ENCODE measurements at places on chromosomes 1 and 21. TPM values are rescaled to one million over a fixed set of nuclear protein-coding genes. Genes with fewer than 3 reads are reported as not detected.

Gene ARHGAP30
- 65.7 TPM for total RNA-seq

GRCh38 chr1:84502927-84503326, 3.3 kb upstream of the SPATA1 start:
- no peaks in the 10 kb centered on the region for H3K27me3 ChIP-seq
- DNase-seq = no peak
- peaks cover 8% of the 10 kb centered on the region for H3K4me1 ChIP-seq
- no peak overlapping the region for H3K27ac ChIP-seq

DNA sequence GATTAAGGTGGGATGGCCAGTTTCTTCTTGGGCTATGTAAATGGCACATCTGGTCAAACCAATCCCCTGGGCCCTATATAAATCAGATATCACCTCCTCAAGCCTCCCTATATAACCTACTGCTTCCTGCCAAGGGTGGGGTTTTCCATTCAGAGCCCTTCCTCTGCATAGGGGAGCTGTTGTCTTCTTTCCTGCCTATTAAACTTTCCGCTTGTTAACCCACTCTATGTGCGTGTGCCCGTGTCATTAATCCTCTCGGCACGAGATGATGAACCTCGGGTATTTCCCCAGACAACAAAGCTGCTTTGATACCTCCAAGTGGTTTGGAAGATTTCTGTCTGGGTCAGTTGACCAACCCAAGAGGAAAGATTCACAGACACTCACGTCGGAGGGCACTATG, 19.3 kb upstream of the SERTAD4 start:
- H3K4me3 ChIP-seq = no peak overlapping the region
- no peak for DNase-seq
- H3K4me1 ChIP-seq = no peaks in the 10 kb centered on the region
- H3K36me3 ChIP-seq = no peaks in the 10 kb centered on the region
- H3K27ac ChIP-seq = no peak overlapping the region

DNA sequence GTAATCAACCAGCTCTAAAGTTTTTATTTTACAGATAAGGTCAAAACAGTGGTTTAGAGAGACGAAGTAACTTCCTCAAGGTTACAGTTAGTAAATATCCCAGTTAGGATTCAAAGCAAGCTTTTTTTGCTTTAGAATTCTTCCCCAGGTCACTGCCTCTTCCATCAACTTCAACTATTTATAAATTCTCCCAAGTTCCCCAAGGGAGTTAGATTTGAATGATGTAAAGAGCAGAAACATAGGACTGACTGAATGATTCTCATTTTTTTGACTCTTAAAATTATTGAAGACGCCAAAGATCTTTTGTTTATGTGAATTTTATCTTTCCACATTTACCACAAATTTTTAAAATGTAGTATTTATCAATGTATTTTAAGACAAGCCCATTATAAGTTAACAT, 4.1 kb downstream of the POGZ start:
- H3K4me1 ChIP-seq = peaks cover 11% of the 10 kb centered on the region
- H3K27me3 ChIP-seq = no peaks in the 10 kb centered on the region
- peaks cover 4% of the 10 kb centered on the region for H3K36me3 ChIP-seq
- H3K4me3 ChIP-seq = no peak overlapping the region

- H3K27me3 ChIP-seq = no peaks in the 10 kb centered on the region
- no peak overlapping the region for H3K27ac ChIP-seq
- no peak for DNase-seq
These were observed 81.4 kb downstream of the VAV3 start for GRCh38 chr1:107883562-107883961.

GRCh38 chr21:14684071-14684470, 138.0 kb upstream of the SAMSN1 start:
- no peak overlapping the region for H3K4me3 ChIP-seq
- H3K27ac ChIP-seq = no peak overlapping the region
- no peak for DNase-seq

DNA sequence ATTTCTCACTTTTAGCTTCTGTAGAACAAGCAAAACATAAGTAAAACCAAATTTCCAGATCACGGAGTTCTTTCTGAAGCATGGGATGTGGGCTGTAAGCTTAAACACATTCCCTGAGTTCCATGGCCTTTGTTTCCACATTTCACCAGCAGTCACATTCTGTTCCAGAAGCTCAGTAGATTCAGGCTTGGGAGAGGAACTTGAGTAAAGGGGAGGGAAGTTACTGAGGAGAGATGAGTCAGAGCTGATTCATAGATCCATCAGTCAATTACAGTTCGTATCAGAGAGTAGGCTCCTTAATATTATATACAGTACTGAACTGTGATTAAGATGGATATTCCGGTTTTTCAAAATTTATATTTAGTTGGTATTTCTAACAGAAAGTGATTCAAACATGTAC, 614.3 kb downstream of the NCAM2 start:
- no peaks in the 10 kb centered on the region for H3K36me3 ChIP-seq
- H3K27ac ChIP-seq = no peak overlapping the region
- H3K4me3 ChIP-seq = no peak overlapping the region
- H3K4me1 ChIP-seq = no peaks in the 10 kb centered on the region

DNA sequence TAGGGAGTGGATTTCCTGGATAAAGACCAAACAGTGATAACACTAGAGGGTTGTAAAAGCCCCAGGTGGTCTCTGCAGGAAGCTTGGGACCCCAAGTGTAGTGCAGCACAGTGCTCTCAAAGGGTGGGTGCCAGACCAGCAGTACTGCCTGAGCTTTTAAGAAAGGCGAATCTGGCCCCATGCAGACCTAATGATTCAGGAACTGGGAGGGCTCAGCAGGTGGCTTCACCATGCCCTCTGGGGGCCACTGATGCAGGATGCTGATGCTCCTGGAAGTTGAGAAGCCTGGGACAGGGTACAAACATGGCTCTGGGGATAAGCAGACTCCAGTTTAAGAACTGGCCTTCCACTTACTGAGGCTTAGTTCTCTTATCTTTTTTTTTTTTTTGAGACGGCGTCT, 29.1 kb upstream of the NEK2 start:
- peaks cover 10% of the 10 kb centered on the region for H3K4me1 ChIP-seq
- H3K4me3 ChIP-seq = no peak overlapping the region
- no peaks in the 10 kb centered on the region for H3K27me3 ChIP-seq
